COR-L47 (cell line): ENCODE measurements at places on chromosomes 5 and 9.

DNA sequence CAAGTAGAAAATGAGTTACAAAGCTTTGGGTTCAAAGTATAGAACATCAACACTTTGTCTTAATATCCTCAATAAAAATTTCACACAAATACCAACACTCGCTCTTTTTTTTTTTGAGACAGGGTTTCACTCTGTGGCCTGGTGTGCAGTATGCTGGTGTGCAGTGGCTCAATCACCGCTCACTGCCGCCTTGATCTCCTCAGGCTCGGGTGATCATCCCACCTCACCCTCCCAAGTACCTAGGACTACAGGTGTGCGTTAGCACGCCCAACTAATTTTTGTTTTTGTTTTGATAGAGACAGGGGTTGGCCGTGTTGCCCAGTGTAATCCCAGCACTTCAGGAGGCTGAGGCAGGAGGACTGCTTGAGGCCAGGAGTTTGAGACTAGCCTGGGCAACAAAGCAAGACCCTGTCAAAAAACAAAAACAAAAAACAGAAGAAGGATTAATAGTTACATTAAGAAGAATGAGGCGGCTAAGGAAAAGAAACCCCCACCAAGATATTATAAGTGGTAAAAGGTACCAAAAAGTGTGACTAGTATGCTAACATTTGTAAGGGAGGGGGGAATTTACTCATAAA, 20.3 kb downstream of the FNBP1 start:
- DNase-seq = no peak

- no peak for DNase-seq
Measured at GRCh38 chr9:121562301-121562700, 62.7 kb upstream of the GGTA1 start.

DNA sequence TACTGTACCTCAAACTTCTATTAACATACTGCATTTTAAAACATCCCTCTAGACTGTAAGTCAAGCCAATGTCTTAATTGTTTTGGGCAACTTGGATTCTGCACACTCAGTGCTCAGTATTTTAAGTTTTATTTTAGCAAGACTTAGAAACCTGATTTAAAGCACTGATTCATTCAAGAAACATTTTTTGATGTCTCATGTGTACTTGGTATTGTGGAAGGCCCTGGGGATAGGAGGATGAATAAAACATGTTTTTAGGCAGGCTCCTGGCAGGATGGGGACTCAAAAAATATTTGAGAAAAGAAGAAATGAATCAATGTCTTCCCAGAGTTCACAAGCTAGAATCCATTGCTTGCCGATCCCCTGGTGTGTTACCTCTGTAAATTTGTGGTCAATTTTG, 334.0 kb upstream of the PUM3 start:
- DNase-seq = no peak

GRCh38 chr5:60677850-60678664, 21.9 kb downstream of the DEPDC1B start:
- peak; percentile 5 for DNase-seq

DNA sequence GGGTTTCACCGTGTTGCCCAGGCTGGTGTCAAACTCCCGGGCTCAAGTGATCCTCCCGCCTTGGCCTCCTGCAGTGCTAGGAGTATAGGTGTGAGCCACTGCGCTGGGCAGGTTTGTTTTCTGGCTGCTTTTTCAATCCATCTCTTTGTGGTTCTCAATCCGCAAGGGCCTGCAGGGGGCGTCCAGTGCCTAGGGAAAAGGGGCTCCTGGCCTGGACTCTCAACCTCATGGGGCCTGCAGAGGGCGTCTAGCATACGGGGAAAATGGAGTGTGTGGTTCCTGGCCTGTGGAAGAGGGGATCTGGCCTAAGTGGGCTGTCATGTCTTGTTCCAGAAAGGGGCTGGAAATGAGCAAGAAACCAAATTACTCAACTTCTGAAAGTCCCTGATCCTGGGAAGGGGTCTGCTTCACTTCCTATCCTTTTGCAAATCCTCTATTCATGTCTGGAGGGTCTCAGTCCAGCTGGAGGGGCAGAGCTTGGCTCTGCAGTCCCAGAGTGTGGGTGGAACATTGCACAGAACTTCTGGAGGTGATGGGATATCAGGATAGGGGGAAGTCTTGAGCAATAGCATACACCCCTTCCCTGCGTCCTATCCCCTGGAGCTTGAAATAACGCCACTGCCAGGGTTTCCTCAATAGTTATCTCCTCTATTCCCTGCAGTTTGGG, 12.7 kb upstream of the CCL27 start:
- peak; percentile 56 for DNase-seq

GRCh38 chr5:137888466-137888862, 793 bp upstream of the PKD2L2 start:
- no peak for DNase-seq

- DNase-seq = peak; percentile 20
Measured at GRCh38 chr5:157740229-157740610, 3.3 kb upstream of the LSM11 start.

DNA sequence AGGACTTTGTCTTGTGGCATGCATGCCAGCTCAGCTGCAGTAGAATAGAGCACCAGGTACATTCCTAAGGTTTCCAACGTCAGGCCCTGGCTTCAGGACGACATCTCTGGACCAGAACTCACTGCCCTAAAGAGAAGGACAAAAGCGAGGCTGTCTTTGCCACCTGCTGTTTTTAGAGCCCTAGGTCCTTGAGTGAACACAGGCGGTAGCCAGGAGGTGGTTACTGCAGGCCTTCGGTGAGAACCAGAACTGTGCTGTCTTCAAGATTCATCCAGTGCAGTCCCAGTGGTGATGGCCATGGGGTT, 288.9 kb upstream of the CDH18 start:
- DNase-seq = no peak

DNA sequence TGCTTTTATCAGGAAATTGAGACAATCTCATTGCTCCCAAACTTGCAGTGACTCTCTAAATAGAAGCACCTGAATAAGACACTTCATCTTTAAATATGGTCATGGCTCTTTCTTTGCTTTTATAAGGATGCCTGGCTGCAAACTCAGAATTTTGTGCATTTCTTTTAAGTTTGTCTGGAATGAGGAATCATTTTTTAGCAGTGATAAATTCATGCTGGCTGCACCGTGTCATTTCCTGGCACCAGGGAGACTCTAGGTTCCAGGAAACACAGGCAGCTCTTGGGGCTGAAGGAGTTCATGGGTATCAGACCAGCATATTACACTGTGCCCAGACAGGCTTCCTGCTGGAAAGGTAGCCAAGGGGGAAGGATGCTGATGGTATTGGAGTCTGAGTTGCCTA, 109.9 kb downstream of the NUDT12 start:
- DNase-seq = no peak

DNA sequence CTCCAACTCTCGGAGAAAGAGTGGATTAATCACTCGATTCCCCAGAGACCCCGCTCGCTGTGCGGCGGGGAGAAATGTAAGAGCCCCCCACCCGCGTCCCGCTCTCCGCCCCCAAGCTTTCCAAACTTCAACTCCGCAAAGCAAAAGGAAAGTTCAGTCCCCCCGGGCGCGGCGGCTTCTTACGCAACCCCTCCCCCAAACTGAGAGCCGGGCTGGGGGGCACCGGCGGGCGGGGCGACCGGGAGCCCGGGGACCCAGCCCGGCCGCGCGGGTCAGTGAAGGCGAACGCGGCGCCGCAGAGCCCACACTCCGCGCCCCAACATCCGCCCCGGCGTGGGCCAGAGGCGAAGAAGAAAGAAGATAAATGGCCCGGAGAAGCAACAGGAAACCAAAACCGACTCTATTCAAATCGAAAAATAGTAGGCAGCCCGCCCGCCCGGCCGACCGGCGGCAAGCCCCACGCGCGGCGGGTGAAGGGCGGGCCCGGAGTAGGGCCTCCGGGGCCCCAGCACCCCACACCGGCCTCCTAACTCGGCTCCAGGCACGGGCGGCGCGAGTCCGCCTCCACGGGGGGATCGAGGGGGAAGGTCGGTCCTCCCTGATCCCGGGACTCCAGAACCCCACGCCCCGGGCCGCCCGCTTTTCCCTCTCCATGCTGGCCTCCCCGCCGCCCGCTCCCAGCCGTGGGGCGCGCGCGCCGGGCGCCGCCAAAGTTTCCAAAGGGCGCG, 720 bp downstream of the NOTCH1 start:
- DNase-seq = no peak

- DNase-seq = peak; percentile 20
Measured at GRCh38 chr5:149141224-149141956, at the start of gene ABLIM3. TSS of gene ABLIM3 (plus strand) at chr5:149141493. CDS start at chr5:149142096, 603 bp downstream.

DNA sequence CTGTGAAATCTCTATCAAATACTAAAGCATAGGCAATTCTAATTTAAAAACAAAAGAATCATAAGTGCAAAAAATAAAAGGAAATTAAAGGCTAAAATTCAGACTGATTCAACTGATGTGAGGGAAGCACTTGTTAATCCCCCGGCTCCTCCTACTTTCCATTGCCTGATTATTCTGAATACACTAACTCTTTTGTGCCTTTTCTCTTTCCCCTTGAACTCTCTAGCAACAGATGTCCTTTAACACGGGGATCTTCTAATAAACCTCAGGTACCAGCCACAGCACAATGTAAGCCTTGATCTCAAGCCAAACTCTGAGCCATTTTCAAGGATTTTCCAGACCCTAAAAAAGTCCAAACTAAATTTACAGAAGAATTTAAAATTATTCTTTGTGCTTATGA, 61.5 kb downstream of the KCNV2 start:
- DNase-seq = no peak

GRCh38 chr9:35271637-35272036, 109.8 kb downstream of the UNC13B start:
- DNase-seq = no peak

DNA sequence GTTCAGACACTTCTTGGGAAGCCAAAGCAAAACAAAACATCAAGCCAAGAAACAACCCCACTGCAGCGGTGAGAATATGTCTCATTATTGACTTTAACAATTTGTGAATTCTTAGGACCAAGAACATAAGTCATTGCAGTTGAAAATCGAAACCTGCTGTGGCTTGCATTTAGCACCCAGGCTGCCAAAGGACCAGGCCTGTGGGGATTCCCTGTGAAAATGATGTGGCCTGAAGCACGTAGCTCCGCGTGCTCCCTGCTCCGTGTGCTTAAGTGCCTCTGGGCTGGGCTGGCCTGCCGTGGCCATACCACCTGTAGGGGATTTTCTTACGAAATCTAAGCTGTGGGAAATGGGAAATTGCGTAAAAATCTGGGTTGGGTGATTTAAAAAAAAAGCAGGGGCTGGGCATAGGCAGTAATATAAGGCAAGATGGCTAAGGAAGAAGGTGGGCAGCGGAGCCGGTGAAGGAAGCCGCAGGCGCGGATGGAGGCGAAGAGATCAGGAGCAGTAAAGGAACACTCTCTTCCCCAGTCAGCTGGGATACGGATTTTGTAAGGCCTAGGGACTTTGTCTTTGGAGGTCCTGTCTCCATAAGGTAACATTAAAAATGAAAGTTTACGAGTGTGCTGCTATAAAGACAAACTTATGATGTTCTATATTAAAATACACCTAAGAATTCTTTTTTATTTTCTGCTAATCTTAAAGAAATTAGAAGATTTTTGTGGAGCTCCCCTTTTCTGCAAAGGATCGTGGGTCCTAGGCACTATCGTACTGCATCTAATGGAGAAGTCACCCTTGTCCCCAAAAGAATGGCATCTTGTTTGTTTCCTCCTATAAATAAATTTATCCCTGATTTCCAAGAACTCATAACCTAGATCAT, 189.6 kb upstream of the SEMA6A start:
- no peak for DNase-seq

GRCh38 chr9:98482226-98482625, 226.5 kb downstream of the GABBR2 start:
- DNase-seq = no peak

DNA sequence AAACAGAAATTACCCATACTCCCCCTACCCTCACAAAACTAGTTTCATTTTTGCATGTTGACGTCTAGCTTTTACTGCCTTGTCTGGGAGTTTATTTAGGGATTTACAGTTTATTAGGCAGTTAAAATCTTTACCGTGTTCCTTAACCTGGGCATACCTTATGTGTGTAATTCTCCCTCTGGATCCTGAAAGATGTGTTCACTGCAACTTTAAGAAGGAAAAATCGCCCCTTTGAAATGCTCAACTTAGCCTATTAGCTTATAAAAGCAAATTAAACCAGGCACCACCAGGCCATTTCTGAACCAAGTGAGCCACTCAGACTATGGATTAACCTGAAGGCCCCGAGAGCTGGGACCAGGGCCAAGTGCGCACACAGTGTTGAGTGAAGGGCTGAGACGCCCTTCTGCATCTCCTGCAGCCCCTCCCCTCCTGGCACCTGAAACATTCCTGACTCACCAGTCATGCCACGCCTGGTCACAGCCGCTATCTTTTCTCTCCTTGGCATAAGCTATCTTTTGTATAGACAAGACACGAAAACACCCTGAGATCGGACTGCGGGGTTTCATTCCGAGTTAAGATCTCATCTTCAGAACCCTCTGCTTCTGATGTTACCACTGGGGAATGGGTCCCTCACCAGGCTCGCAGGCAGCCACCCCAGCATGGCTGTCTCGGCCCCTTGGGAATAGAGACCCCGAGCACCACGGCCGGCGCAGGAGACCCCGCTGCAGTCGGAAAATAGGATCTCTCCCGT, 111.9 kb downstream of the ROR2 start:
- DNase-seq = peak; percentile 89

DNA sequence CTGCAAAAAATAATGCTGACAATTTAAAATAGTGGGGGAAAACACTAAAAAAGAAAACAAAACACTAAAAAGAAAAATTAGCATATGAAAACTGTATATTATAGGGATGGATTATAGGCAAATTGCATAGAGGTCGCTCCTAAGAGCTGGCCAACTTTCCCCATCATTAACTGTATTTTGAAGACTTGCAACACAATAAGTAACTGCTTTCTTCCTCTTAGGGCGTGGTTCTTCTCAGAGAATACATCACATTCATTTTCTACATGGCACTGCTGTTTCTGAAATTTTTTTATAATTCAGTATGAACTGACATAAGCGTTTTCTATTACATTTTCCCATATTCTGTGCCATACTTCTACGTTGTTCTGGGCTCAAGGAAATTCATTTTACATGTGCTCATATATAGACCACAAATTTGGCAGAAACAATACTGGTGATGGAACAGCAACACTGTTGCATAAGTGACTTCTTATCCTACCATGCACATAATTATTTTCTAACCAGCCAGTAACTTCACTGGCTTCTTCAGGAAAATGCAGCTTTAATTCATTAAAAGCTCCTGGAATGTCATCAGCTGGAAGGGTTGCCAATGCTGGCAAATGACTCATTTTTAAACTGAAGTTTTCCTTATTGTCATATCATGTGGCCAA, 171.2 kb upstream of the DMAC1 start:
- no peak for DNase-seq

DNA sequence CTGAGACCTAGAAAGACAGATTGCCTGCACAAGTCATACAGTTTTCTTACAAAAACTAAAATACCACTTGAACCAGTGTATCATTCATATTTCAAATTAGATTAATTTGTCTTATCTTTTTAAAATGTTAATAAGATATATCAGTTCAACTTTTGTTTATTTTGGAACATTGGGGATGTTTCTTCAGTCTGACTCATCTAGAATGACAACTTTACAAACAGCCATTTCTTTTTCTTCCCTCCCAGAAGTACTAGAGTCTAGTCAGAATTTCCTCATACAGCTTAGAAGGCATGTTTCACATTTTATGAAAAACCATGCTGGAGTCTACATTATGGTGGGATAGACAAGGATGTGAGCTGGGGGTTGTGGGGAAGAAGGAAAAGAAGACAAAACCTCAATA, 262.5 kb downstream of the NFIB start:
- no peak for DNase-seq
